ENCODE measurements at places on chromosomes 16 and 17. TPM values are rescaled to one million over a fixed set of nuclear protein-coding genes. Genes with fewer than 3 reads are reported as not detected.

GRCh38 chr16:69477546-69477945 is 53.1 kb downstream of the CYB5B start:
- DNase-seq, result no peak

The ZNF200 gene
- 10.4 TPM for total RNA-seq

The ZDHHC1 gene
- total RNA-seq, result 13.5 TPM

- DNase-seq, result no peak
Observed at GRCh38 chr16:73794994-73795393, 501.6 kb upstream of the PSMD7 start.
